ENCODE measurements at places on chromosomes 3 and 15.
A peak's percentile ranks its signal among the peaks of the same experiment; 100 is the strongest.

DNA sequence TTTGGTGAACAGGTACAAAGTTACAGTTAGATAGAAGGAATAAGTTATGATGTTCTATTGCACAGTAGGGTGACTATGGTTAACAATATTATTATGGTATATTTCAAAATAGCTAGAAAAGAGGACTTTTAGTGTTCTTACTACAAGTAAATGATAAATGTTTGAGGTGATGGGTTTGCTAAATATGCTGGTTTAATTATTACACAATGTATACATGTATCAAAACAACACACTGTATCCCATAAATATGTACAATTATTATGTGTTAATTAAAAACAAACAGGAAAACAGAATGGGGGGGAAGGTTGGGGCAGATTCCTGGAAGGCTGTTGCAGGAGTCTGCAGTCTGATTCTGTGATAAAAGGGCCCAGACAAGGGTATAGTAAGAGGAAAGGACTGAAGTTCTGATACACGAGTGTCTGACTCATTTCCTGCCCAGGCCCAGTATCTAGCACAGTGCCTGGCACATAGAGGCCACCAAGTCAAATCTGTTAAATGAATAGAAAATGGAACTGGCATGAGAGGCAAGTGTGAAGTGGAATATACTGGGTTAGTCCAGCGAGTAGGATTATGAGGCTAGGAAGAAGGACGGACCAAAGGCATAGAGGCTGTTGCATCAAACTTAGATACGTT, 7.2 kb upstream of the ENTPD3 start:
- no peak for DNase-seq

DNA sequence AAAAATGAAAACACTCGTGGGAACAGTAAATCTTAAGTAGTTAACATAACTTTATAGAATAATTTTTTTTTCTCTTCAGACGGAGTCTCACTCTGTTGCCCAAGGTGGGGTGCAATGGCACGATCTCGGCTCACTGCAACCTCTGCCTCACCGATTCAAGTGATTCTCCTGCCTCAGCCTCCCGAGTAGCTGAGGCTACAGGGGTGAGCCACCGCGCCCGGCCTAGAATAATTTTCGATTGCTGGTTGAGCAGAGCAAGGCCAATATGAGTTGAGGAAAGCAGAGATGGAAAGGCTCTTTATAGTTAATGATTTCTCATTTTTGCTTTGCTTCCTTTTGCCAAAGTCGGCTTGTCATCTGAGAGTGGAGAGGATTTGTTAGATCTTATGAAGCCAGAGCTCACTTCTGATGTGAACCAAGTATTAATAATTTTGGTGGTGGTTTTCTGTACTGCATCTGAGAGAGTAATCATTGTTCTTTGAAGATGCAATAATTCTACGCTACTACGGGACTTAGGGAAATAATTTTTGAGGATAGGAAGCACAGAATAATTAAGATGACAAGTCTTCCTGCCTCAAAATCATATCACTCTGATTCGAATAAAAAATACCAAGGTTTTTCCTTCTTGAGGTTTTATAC, 1.6 kb upstream of the GOLM2 start:
- DNase-seq: no peak

DNA sequence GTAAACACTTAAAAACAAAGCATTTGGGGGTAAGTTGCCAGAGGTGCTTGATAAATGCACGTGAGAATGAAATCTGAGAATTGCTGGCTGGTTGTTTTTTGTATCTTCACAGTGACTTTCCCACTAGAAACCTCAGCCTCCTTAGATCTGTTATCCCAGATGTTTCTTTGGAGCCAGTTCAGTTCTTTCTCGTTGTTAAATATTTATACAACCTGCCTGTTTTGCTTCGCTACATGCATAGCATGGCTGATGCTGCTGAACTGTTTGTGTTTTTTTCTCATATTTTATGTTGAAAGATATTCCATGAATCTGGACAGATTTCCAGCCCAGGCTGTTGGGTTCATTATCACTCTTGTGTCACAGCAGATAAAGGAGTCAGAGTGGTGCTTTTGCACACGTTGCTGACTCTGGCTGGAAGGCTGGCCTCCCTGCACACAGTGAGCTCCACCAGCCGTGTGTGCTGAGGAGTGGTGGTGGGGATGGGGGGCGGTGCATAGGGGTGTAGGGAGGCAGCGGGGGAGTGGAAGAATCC, 80.2 kb downstream of the ARNT2 start:
- DNase-seq: no peak

DNA sequence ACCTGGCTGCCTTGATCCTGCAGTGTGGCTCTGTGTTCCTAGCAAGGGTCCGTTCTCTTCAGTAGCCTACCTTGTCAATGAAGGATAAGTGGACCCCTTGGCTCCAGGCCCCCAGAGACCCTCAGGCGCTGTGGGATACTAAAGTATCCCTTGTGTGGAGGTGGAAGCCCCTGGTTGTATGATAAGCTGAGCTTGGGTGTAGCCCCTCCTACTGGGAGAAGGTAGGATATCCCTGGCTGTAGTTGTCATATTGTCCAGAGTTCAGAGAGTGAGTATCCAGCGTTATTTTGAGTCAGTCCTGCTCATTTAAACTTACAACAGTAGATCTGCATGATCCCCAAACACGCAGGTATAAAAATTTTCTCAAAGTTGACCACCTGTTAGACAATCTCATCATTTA, 496.8 kb downstream of the CNTN4 start:
- no peak for DNase-seq

DNA sequence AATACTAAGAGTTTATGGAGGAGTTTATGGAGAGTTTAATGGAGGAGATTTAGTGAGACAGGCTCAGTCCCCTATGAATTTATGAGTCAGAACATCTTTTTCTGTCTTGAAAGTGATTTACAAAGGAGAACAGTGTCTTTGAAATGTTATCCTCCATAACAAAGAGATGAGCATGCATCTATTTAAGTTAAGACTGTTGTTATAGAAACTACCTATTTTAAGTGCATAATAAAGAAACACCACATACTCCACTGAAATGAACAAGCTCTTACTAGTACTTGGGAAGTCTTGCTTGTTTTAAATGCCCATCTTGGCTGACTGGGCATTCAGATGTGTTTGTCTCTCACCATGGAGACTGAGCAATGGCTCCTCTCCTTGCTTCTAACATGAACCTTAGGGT, 118.7 kb upstream of the ACP3 start:
- DNase-seq: no peak

- no peak for DNase-seq
Observed at GRCh38 chr15:94972314-94972713, 741.0 kb downstream of the MCTP2 start.

DNA sequence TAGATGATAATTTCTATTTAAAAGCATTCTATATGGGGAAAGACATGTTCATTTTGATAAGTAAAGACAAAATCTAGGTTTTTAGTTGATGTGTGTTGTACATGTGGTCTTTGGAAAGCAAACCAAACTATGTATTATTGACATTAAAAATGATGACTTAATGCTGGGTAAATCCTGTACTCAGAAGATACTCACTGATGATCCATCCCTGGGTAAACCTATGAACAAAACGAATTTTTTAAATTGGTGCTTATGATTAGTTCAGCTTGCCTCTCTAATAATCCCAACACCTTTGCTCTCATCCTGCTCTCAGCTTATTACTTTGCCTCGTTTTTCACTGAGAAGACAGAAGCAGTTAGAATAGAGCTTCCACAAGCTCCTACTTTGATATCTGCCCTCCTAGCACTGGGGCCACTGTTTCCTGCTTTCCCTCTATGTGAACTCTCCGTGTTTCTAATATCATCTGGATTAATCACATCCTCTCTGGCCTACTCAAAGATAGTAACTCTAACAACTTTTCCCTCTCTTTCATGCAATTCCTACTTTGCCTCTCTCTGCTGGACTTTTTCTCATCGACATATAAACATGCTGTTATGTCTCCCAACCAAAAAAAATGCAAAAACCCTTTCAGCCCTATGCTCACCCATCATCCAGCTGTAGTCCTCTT, 29.3 kb downstream of the RARRES1 start:
- DNase-seq: no peak

DNA sequence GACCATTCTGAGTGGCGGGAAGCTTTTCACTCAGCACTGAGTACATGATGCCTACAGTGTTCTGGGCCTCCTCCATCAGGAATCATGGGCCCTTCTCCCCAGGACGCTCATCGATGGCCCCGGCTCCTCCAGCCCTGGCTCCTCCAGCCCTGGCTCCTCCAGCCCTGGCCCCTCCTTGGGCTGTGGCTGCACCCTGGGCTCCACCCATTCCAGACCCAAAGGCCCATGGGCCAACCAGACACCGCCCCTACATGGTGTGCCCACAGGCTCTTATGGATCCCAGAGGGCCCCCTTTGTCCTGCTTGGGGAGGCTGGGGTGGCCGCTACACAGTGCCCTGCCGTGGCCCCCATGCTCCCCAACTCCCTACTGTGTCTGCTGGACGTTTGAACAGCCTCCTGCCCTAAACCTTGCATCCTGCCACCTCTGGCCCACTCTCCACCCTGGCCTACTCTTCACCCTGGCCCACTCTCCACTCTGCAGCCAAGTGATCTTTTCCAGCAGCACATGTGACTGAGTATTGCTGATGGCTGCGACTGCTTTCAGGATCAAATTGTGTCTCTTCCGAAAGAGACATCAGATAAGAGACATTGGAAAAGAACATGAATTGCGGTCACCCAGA, 57.9 kb downstream of the APBA2 start:
- DNase-seq: no peak

- no peak for DNase-seq
Observed at GRCh38 chr3:143155756-143156155, 36.2 kb downstream of the CHST2 start.

DNA sequence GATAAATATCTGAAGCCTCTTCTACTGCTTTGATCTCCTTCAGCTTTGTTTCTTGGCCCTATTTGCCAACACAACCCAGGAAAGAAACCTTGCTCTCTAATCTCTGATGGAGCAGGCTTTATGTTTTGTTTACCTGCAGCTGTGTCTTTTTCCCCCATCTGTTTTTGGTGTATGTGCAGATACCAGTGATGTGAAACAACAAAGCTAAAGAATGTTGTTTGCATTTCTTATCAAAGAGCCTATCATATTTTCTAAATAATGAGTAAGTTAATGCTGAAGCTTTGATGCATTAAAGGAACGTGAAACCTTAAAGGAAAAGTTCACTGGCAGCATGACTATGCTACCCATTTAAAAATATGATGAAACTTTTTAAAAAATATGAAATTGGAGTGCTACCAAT, 238.4 kb downstream of the NEK10 start:
- no peak for DNase-seq

DNA sequence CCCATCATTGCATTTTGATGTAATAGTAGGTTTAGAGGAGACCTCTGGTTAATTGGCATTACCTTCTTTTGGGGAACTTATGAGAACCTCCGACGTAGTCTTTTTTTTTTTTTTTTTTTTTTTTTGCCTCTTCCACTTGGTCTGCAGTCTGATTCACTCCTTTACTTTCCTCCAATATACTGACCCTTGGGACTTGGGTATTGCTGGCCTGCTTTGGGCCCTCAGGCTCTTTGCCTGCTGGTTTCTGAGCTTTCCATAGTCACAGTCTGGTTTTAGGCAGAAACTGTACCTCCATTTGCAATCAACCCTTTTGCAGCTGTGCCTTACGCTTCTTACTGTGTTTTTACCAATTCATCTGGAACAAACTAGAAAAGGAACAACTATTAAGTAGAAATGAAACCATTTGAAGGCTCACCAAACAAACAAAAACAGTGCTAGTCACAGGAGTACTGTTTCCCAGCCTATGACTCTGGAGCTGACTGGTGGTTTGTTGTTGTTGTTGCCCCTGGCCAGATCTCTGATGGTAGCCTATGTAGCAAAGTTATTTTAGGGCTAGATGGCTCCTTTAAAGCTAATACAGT, 272.8 kb downstream of the BBX start:
- no peak for DNase-seq

- no peak for DNase-seq
Observed at GRCh38 chr3:22474706-22475445, 723.9 kb upstream of the ZNF385D start.

DNA sequence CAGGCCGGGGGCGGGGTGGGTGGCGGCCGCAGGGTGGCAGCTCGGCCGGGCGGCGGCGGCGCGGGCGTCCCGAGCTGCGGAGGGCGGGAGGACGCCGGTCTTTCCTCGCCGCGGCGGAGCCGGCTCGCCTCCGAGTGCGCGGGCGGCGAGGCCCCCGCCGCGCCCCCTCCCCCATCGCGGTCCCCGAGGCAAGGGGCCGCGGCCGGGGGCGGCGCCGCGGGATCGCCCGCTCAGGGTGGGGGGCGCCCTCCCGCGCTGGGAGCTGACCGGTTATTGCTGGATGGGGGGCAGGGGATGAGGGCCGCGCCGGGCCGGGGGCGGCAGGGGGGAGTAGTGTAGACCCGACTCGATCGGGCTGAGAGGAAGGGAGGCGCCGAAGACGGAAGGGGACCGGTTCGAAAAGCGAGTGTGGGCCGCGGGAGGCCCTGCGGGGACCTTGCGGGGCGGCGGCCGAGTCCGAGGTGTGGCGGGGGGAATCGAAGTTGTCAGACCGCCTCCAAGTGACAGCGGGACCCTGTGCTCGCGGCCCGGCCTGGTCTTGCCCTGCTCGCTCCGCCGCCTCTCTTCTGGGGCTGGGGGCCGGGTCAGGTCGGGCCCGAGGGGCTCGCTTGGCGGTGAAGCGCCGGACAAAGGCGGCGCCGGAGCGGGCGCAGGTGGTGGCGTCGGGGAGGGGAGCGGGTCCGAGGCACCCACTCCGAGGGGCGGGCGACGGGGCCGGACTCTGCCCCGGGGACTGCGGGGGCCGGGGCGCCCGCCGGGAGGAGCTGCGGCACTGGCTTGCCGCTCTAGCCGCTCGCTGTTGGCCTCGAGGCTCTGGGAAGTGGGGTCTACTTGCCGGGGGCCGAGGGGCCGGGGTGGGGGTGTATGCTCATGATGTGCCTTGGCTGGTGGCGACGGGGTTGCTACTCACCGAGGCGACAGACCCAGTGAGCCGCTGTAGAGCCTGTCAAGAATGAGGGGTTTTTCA, 1.1 kb downstream of the BAHD1 start:
- DNase-seq: peak; percentile 24

- DNase-seq: no peak
Observed at GRCh38 chr3:43906849-43907507, 216.2 kb downstream of the ABHD5 start.

DNA sequence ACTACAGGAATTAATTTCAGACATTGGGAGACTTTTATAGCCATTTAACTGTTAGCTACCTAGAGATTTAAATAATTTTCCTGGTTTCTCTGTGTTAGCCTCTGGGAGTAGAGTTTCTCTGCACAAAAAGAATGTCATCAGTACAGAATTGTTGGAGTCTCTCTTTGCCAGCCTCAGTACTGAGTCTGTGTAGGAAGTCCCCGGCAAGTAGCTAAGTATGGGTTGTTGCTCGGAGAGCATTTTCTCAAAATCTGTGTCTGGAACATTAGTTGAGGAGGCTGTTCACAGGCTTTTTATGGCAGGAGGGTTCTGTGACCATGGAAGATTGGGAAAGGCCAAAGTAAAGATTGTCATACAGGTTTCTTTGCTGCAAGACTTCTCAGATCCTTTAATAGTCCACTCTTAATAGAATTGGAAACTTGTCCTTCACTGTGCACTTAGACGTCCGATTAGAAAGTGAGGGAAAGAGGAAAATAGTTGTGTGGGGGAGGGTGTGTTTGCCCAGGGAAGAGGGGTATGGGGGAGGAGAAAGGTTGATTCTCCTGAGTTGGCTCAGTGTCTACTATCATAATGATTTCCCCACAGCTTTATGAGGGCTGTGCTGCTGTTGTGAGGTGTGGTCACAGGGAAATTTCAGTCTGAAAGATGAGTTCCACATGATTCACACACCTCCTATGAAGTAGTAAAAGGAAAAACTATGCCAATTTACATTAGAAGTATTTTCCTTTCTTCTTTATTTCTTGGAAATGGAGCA, 207.1 kb downstream of the PTPRG start:
- no peak for DNase-seq

- DNase-seq: no peak
Observed at GRCh38 chr15:89421219-89421618, 75.2 kb downstream of the RHCG start.

All from activated CD4-positive, alpha-beta T cell treated with anti-CD3 and anti-CD28 coated beads, Interleukin-2, amount 50 U/mL, for 1 hour (primary cell).